Hematopoietic multipotent progenitor cell treated with erythropoietin and hydrocortisone succinate and interleukin-3 and kit ligand, for 8 days (in vitro differentiated cells): ENCODE measurements at places on chromosomes 11 and 22.
A peak's percentile ranks its signal among the peaks of the same experiment; 100 is the strongest.

DNA sequence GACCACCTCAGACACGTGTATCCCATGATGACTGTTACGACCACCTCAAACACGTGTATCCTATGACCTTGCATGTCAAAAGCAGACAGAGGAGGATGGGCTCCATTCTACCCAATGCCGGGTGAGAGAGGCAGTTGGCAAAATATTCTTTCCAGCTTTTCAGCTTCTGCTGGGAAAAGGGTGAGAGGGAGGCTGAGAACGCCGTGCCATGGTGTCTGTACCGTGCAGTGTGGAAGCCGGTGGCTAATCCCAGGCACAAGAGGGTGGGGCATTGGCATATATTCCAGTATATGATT lies 1478.4 kb downstream of the TBC1D22A start:
- DNase-seq: no peak

DNA sequence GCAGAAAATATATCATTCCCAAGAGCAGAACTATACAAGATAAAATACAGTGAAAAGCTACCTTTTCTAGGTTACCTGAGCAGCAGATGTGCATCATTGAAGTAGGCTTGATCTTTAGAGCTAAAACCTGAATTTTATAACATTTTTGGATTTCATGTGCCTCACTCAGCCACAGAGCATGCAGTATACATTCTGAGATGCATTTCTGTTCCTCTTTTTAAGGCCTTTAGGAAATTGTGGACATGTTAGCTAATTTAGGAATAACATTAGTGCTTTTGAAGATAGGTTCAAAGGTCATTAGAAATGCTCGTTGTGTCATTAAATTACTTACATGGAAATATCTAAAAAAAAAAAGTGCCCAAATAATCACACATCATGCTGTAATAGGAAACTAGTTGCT lies 230.6 kb upstream of the PDGFD start:
- no peak for DNase-seq

DNA sequence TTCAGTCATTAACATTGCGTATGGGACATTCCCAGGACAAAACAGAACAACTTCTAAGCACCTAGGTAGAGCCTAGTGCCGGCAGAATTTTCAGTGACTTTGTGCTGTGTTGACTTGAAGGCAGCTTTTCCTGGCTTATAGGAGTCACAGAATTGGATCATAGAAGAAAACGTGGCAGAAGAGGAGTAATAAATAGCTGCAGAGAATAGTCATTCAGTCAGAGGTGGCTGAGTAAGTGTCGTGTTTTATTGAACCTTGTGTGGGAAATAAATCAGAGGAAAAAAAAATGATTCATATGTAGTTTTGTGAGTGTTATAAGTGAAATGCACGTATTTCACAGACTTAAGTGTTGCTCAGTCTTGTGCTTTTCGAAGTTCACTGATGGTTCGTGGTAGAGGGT lies 2.1 kb downstream of the BARX2 start:
- DNase-seq: no peak

GRCh38 chr22:37233751-37234631 lies 10.1 kb downstream of the RAC2 start:
- no peak for DNase-seq

DNA sequence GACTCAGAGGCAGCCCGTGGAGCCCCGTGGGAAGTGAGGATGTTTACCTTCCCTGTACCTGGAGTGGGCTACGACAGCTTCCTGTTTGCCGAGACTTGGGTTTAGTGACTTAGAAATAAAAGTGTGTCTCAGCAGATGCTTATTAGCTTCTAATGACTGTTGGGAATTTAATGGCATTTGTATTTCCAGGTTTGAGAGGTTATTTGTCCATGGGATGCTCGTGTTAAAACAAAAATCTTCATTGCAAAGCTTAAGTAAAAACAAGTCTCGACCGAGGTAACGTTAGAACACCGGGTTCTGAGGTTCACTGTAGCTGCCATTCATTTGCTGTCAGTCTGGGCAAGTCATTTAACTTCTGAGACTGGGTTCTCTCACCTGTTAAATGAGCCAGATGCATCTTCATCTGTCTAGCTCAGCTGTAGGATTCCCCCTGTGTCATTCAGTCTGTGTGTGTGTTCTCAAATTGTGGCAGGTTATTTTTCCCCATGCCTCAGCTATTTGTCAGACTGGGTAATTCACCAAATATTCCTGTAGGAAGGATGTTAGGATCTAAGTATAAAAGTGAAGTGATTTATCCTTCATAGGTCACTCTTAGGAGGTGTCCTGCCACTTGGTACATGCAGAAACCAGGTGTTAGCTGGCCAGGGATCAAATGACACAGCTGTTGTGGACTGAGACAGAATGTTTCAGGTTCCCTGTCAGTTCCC lies 791 bp downstream of the EI24 start:
- peak; percentile 33 for DNase-seq

DNA sequence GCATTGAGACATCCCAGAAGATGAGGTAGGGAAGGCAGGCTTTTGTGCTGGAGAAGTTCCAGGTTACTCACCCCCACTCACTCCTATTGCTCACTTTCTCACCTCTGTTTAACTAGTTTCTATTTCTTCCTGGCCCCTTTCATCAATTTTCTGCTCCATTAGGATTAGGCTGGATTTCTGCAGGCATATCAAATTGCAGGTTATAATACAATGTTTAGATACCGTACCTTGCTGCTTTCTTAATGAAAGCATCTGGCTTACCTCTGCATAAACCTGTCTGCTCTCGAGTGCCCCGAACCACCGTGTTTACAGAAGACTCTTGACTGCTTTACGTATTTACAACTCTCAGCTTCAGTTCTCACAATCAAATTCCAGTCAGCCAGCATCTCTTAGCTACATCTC lies 173.7 kb downstream of the ADAMTS15 start:
- DNase-seq: no peak

DNA sequence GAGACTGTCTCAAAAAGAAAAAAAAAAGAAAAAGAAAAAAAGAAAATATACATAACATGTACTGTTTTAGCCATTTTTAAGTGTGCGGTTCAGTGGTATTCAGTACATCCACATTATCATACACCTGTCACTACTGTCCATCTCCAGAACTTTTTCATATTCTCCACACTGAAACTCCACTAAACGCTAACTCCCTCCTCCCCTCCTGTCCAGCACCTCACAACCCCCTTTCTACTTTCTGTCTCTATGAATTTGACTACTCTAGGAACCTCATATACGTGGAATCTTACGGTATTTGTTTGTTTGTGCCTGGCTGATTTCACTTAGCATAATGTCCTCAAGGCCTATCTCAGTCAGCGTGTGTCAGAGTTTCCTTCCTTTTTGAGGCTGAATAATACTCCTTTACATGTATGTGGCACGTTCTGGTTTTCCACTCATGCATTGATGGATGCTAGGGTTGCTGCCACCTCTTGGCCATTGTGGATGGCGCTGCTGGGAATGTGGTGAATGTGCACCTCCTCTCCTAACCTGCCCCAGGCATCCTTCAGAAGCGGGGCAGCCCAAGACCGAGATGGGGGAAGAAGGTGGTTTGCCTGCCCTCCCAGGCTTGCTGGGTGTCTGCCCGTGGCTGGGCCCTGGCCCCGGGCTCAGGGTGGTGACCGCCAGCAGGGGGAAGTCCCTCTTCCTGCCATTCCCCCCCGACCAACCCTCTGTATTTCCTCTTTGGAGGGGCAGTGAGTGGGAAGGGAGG lies 60.5 kb downstream of the BCR start:
- peak; percentile 68 for DNase-seq

GRCh38 chr22:40027191-40028097 lies 32.7 kb downstream of the FAM83F start:
- DNase-seq: no peak

GRCh38 chr22:41289671-41290070 lies 3.7 kb upstream of the RANGAP1 start:
- no peak for DNase-seq

- no peak for DNase-seq
Observed at GRCh38 chr22:36931446-36931845, 18.0 kb downstream of the CSF2RB start.

DNA sequence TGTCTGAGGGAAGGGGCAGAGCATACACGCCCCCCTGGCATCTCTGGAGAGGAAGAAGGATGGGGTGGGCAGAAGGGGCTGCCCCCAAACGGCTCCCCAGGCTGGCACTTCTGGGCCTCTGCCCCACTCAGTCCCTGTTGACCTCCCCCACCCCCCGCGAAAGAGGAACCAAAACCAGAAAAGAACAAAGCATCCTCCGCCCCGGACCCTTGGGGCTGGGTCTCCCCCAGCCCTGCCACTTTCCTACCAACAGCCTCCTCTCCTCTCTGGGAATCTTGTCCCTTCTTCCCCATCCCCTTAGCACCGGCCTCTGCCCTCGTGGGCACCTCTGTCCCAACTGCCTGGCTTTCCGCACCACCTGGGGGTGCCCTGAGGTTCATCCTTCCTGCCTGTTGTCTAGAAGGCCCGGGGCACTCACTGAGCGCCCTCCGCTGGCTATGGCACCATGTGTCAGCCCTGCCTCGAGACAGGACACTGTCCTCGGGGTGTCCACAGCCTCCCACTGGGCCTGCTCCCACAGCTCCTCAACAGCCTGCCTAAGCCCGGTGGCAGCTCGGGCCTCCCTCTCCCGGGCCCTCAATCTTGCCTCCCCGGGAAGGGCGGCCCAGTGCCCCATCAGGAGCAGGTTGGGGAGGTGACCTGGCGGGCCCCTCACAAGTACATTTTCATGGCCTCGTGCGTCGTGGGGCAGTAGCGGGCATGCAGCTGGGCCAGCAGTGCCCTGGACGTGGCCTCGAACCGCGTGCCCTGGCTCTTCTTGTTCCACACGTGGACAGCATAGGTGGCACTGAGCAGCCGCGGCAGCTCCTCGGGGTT lies 28.2 kb downstream of the A4GALT start:
- DNase-seq: no peak

GRCh38 chr22:47621253-47621652 lies 858.8 kb downstream of the TBC1D22A start:
- DNase-seq: no peak

DNA sequence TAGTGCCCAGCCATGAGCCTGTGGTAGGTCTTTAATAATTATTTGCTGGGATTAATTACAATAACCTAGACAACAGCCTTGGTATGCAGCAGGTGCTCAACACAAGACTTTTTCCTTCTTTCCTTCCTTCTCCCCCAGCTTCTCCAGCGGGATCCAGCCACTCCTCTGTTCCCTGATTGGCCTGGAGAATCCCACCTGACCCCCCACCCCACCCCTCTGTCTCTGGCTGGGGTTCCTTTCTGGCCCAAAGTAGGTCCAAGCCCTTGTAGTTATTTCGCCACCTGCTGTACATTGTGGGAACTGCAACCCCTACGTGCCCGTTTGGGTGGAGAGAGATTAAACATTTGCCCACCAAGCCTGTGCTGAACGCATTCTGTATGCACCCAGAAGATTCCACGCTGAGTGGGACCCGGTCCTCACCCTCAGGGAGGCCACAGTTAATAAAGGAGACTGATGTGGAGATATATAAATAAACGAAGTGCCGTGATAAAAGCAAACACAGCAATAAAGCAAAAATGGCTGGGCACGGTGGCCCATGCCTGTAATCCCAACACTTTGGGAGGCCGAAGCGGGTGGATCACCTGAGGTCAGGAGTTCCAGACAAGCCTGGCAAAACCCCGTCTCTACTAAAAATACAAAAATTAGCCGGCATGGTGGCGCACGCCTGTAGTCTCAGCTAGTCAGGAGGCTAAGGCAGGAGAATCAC lies 32.1 kb upstream of the DGKZ start:
- DNase-seq: peak; percentile 91

- DNase-seq: peak; percentile 79
Observed at GRCh38 chr11:19441752-19442553, 201.2 kb upstream of the E2F8 start.

GRCh38 chr11:118889797-118890196 lies 6.1 kb downstream of the CXCR5 start:
- no peak for DNase-seq

DNA sequence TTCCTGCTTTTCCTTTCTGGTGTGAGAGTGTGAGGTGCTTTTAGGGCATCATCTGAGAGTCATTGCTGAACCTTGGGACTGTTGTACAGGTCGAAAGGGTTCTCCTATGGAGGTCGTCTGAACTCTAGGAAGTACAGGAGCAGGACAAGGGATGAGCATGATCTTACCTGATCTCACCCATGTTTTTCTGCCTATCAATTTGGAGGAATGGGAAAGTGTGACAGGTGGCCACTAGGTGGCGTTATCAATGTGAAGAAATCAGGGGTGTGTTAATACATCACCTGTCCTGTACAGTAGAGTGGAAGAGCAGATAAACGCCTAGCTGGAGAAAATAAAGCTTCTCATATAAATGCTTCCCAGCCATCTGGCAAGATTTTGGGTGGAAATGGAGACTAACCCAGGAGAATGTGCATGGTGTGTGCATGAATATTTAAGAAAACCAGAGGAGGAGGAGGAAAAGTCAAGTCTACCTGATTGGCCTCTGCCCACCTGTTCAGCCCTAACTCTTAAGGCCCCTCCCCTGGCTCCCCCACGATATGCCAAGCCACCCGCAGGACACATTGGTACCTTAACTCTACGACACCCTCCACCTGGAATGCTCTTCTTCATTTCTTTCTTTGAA lies 72.0 kb upstream of the NARS2 start:
- peak; percentile 61 for DNase-seq

- peak; percentile 93 for DNase-seq
Observed at GRCh38 chr11:11401960-11402535, 49.0 kb upstream of the CSNK2A3 start.

GRCh38 chr11:44130751-44131150 lies 35.3 kb downstream of the EXT2 start:
- DNase-seq: no peak

GRCh38 chr11:47051217-47051616 lies 114.7 kb downstream of the CSTPP1 start:
- DNase-seq: no peak

- no peak for DNase-seq
Observed at GRCh38 chr11:108512708-108513107, 14.5 kb upstream of the POGLUT3 start.

GRCh38 chr22:45254789-45255278 lies 14.1 kb upstream of the KIAA0930 start:
- no peak for DNase-seq

- DNase-seq: peak; percentile 6
Observed at GRCh38 chr11:13338019-13338426, 60.4 kb downstream of the BMAL1 start.

DNA sequence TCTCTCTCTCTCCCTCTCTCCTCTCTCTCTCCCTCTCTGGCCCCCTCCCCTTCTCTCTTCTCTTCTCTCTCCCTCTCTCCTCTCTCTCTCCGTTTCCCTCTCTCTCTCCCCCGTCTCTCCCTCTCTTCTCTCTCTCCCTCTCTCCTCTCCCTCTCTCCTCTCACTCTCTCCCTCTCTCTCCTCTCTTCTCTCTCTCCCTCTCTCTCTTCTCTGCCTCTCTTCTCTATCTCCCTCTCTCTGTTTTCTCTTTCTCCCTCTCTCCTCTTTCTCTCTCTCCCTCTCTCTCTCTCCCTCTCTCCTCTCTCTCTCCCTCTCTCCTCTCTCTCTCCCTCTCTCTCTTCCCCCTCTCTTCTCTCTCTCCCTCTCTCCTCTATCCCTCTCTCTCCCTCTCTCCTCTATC lies 98.3 kb upstream of the FGF3 start:
- no peak for DNase-seq

DNA sequence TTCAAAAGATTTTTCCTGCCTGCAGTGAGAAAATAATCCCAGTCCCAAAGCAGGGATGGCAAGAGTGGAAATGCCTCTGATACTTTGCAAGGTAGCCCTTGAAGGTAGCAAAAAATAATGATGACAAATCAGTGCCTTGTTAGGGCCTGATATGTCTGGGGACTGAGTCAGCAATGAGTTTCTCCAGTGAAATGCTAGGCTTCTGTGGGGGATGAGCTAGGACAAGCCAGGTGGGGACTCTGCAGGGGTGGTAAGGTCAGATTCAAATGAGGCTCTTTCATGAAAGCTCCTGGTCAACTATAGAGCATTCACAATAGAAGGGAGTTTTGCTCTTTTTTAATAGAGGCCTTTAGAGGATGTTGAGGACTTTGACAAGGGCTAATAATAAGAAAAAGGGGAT lies 77.7 kb downstream of the ME3 start:
- no peak for DNase-seq

- DNase-seq: peak; percentile 62
Observed at GRCh38 chr11:3859373-3859881, 4.0 kb downstream of the STIM1 start.
